Right forelimb (tissue), 1 donor: ENCODE measurements at places on chromosomes 13 and 19.

GRCh38 chr19:49820125-49820524 lies 2.0 kb downstream of the MED25 start:
- DNase-seq: no peak

GRCh38 chr19:7486923-7487322 lies 1.9 kb downstream of the PEX11G start:
- DNase-seq: no peak

- no peak for DNase-seq
These were observed 9.7 kb upstream of the SLITRK5 start for GRCh38 chr13:87661471-87661870.

DNA sequence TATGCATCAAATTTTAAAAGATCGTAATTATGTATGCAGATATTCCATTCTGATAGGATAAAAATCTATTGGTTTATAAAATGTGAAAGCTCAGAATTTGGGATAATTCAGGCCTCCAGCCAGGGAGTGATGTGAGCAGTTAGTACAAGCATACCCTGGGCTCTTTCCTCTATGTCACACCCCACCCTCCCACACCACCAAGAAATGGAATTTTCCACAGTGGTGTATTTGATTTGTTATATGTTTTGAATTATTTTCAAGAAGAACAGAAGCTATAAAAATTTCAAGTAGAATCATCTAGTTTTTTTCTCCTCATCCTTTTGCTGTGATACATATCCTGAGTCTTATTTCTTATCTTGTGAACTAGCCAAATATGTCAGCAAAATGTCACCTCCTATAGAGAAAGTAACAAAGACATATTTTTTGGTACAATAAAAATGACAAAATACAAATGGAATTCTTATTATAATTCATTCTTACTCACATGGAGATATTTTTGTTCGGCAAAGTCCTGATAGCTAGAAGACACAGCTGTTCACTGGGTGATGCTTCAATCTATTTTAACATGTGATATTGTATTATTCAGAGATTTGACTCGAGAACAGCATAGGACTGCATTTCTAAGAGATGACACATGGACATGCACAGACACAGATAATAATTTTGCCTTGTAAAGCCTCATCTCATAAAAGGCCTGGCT lies 61.2 kb upstream of the FRY start:
- DNase-seq: no peak

GRCh38 chr19:58386576-58387337 lies at the start of gene RPS5:
TSS of gene RPS5 (plus strand) at chr19:58387269. CDS start at chr19:58388138, 869 bp downstream.
- peak; percentile 95 for DNase-seq

DNA sequence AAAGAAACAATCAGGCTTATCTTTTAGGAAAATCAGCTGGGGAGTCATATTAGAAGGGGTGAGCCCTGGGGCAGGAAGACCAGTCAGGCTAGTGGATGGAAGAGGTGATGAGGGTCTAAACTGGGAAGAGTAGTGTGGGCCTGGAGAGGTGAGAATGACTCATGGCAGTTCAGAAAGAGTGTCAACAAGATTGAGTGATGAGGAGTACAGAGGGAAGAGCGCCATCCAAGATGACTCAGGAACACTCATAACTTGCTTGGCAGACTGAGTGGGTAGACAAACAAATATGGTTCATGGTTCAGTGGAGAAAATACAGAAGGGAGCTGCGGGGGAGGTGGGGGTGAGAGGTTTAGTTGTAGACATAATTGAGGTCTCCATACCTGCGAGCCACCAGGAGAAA lies 17.3 kb upstream of the CLDN10 start:
- DNase-seq: no peak

GRCh38 chr19:18904334-18905057 lies 8.5 kb upstream of the CERS1 start:
- no peak for DNase-seq
